ENCODE measurements at places on chromosomes 1 and 21.

- no peak for DNase-seq
These were observed 115.6 kb downstream of the XCL2 start for GRCh38 chr1:168428063-168428731.

- no peak for DNase-seq
These were observed 30.6 kb downstream of the FAF1 start for GRCh38 chr1:50929376-50929958.

- DNase-seq = no peak
These were observed 325.3 kb upstream of the SGIP1 start for GRCh38 chr1:66208632-66209031.

GRCh38 chr1:69569175-69569541, 1.4 kb downstream of the LRRC7 start:
- no peak for DNase-seq

DNA sequence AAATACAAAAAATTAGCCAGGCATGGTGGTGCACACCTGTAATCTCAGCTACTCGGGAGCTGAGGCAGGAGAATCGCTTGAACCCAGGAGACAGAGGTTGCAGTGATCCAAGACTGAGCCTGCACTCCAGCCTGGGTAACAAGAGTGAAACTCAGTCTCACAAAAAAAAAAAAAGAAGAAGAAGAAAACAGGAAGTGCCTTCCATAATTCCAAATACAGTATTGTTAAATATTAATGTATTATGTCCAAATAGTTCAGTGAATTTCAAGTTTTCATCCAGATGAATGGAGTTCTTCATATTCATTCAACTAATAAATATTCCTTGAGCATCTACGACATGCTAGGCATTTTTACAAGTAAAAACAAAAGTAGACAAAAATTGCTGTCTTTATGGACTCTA, 33.3 kb downstream of the PLEKHO1 start:
- no peak for DNase-seq

GRCh38 chr1:212525479-212526110, 83.0 kb upstream of the ATF3 start:
- DNase-seq = no peak

GRCh38 chr1:169529068-169529642, 43.4 kb upstream of the SLC19A2 start:
- no peak for DNase-seq

DNA sequence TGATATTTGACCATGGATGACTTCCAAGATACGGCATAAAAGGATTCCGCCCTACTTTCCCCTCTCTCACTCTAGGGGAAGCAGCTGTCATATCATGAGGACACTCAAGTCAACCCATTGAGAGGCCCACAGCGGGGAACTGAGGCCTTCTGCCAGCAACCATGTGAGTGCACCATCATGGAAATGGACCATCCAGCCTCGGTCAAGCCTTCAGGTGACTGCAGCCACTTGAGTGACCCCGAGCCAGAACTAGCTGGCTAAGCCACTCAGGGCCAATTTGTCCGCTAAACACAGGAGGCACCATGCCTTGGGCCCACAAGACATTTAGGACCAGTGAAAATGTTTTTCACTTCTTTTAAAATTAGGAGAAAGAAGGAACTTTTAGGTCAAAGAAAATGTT, 11.1 kb upstream of the GJB5 start:
- no peak for DNase-seq

GRCh38 chr21:45525153-45525909, 16.9 kb downstream of the SLC19A1 start:
- DNase-seq = no peak

DNA sequence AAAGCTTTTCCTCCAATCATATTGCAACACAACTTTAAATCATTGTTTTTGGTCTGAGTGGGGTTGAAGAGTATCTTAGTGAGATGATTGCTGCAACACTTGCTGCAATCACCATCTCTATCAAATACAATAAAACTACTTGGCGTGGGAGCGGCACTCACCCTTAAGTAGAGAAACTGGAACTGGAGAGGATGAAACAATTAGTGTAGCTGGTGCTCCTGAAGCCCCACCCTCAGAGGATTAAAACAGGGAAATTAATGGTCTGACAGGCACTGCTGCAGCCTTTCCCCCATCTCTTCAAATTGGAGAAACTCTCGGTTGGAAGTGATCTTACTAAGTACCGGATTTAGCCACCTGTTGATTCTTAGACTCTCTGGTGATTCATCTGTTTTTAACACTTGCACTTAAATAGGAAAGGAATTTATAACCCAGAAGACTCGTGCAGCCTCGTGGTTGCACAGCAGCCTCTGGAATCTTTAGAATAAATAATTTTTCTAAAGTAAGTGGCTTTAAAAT, 80.5 kb upstream of the KIF26B start:
- no peak for DNase-seq

GRCh38 chr1:25110036-25110435, 122.3 kb downstream of the SYF2 start:
- DNase-seq = no peak

DNA sequence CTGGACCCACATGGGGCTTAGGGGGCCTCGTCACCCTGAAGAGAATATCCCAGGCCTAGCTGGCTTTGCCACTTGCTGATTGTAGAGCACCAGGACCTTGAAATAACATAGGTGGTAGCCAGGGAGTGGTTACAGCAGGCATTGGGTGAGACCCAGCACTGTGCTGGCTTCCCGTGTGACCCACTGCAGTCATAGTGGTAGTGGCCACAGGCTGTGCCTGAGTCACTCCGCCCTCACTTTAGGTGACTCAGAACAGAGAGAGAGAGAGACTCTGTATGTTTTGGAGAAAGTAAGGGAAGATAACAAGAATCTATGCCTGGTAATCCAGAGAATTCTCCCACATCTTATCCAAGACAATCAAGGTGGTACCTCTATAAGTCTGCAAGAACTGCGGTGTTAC, 98.7 kb upstream of the LHX8 start:
- DNase-seq = no peak

DNA sequence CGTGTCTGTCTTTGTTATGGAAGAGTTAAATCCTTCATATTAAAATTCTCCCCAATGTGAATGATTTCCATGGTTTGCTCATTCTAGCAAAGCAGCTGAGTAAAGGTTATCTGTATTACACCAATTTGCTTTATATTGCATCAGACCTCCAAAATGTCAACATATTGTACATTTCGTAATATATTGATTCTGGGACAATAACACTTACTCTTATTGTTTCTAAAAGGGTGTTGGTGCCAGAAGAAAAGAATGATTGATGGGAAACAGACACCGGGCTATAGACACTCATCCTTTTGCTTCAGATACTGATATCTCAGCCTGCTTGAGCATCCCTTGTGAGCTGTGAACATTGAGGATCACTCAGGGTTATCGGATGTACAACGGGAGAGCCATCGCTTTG, 7.0 kb downstream of the NTNG1 start:
- DNase-seq = no peak

GRCh38 chr1:217717959-217718358, 86.8 kb downstream of the SPATA17 start:
- DNase-seq = no peak

Measured in stimulated activated CD4-positive, alpha-beta T cell treated with anti-CD3 and anti-CD28 coated beads, Interleukin-12 subunit alpha, Interleukin-12 subunit beta, amount 100 ng/mL, for 48 hours (primary cell).